NCI-H2029 treated with DMSO at 0.1 percent for 48 hours (cell line): ENCODE measurements at places on chromosomes 13 and 19.

GRCh38 chr19:40507892-40508291 is 41.1 kb downstream of the SPTBN4 start:
- DNase-seq: no peak

- DNase-seq: no peak
Measured at GRCh38 chr19:15846923-15847322, 31.5 kb upstream of the OR10H1 start.

DNA sequence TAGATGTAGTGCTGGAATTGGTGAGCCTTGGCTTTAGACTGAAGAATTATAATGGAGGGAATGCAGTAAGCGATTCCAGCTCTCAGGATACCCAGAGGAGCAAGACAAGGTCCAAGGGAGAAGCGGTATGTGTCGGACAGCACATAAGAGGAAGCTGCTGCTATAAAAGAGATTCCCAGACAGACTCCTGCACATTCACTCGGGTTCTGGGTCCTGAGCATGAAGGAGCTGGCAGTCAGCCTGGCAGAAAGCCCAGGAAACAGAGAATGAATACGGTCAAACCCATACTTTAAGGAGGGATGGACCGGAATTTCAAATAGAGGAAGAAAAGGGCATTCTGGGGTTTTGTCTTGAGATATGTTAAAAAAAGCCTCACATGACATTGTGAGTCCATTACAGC is 308.3 kb downstream of the DNAJC15 start:
- no peak for DNase-seq

DNA sequence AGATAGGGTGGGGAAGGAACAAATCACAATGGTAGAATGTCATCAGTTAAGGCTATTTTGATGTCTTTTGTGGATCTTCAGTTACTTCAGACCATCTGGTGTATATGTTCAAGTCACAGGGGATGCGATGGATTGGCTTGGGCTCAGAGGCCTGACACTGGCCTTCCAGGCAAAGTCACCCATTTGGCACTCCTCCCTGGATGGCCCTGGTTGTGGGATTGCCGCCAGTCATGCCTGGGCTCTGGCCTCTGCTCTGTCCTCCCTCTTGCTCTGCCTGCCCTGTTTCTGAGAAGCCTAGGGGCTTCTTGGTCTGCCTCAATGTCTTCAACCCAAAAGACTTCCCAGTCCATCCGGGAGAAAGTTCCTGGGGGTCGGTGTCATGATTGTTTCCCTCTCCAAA is 50.2 kb downstream of the ZNF146 start:
- DNase-seq: no peak

DNA sequence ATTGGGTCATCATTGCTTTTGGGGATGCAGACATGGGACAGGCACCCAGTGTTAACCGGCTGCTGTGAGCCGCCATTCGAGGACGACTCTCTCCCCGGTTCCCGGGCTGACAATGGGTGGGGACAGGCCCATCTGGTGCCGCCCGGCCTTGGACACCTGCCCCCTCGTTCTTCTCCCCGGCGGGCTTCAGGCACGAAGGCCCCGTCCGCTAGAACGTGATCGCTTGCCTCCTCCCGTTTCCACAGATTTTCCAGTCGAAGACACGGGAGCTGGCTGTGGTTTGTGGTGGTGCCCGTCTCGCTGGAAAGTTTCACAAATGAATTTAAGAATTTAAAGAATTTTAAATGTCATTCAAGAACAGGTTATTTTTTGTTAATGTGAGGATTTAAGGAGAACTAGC is 2.0 kb downstream of the PALM start:
- DNase-seq: no peak

GRCh38 chr19:10624585-10624984 is 768 bp upstream of the SLC44A2 start:
- DNase-seq: no peak

GRCh38 chr19:7839476-7839875 is 9.5 kb downstream of the EVI5L start:
- DNase-seq: no peak

GRCh38 chr13:97720896-97721295 is 232.6 kb upstream of the IPO5 start:
- DNase-seq: no peak

GRCh38 chr19:12838182-12838885 is at the start of gene MAST1:
MAST1 (plus strand) TSS chr19:12838515; CDS start chr19:12838573, 58 bp downstream.
- no peak for DNase-seq

- no peak for DNase-seq
Measured at GRCh38 chr13:30963791-30964190, 31.3 kb downstream of the TEX26 start.

DNA sequence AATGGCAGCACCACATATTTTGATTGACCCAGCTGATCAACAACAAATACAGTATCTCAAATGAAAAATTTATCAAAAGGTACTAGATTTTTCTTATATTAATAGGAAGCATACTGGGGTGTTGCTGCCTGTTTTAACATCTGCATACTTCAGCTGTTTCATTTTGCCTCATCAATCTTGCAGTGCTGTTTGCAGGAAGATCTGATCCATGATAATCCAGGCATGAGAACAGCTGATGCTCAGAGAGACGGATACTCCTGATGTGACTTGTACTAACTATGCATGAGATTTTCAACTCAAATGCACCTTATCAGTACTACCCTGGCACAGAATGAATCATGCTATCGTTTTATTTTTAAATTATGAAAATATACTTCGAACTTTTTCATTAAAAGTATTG is 2136.8 kb downstream of the PCDH9 start:
- DNase-seq: no peak

DNA sequence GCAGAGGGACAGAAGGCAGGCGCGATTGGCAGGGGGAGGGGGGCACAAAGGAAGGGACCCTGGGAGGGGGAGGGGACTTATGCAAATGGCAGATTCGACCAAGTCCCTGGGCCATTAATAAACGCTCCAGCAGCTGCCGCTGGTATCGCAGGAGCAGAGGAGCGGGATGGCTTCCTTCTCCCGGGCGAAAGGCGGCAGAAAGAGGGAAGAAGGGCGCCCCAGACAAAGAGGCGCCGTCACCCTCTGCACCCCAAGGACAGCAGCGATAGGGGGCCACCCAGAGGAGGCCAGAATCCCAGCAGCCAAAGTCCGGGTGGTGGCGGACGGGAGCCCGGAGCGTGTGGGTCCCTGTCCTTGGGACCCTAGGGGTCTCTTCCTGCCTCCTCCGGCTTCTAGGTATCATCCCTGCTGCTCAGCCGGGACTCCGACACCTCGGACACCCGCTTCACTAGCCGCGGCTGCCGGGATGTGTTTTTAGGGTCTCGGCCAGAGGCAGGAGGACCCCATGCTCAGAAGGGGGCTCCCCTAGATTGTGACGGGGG is 1.9 kb downstream of the PTPRS start:
- DNase-seq: no peak

DNA sequence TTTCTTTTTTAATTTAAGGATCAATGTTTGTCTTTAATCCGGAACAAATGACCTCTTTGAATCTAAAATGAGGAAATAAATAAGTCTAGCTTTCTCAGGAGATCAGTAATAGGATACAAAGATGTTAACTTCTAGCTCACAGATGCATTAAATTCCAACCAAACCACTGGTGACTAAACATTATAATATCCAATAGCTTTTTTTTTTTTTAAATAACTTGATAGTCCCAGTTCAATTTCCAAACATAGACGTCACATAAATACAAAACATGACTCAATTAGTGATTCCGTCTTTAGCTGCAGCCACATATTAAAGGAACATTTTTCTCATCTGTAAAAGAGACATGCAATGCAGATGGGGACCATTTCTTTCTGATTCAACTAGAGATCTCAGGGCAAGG is 390.5 kb upstream of the PCDH9 start:
- no peak for DNase-seq

GRCh38 chr19:9474975-9475374 is 23.4 kb downstream of the ZNF560 start:
- no peak for DNase-seq

GRCh38 chr13:31951215-31951678 is 80.3 kb upstream of the FRY start:
- no peak for DNase-seq

DNA sequence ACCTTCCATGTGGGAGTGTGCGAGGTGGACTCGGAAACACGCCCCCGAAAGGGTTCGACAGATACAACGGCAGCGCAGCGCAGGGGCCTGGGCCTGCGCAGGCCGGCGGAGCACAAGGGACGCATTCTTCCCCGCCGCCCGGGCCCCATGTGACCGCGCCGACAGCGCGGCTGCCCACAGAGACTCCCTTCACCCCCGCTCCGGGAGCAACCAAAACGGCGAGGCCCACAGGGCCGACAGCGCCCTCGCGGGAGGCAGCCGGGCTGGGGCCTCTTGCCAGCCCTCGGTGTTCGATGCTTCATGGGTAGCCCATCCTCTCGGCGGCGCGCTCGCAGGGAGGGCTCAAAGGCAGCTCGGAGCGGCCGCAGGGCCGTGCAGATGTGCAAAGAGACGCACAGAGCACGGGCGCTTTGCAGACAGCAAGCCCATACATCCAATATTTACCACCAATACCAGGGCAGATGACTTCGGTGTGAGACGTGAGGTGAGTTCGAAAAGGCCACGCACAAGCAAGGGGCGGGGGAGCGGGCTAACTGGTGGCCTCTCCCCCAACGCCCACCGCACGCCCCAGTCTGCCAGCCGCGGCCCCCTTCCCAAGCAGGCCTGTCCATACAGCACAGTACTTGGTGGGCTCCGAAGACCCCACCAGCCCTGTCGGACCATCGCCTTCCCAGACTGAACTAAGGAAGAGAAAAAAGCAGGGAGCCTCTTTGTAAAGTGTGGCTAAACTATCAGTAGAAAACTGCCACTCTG is 89.9 kb downstream of the CRYL1 start:
- DNase-seq: no peak

GRCh38 chr13:24860770-24861169 is 96.8 kb downstream of the RNF17 start:
- DNase-seq: no peak

DNA sequence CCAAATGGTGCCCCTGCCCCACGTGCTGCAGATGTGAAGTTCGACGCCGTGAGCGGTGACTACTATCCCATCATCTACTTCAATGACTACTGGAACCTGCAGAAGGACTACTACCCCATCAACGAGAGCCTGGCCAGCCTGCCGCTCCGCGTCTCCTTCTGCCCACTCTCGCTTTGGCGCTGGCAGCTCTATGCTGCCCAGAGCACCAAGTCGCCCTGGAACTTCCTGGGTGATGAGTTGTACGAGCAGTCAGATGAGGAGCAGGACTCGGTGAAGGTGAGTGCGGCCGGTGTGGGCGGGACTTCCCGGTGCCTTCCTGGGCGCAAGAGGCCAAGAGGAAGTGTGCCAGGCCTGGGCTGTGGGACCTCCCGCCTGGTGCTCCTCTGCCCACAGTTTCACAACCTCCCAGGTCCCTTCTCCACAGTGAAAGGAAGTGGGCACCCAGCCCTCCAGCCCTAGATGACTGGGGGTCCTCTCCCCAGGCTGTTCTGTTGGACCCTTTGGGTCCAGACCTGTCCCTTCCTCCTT is 14.1 kb upstream of the RELB start:
- no peak for DNase-seq

GRCh38 chr13:71663431-71663830 is 203.6 kb downstream of the DACH1 start:
- DNase-seq: no peak

- no peak for DNase-seq
Measured at GRCh38 chr13:40447857-40448256, 218.6 kb downstream of the FOXO1 start.

GRCh38 chr13:41554626-41555386 is 97.5 kb downstream of the RGCC start:
- DNase-seq: no peak

- no peak for DNase-seq
Measured at GRCh38 chr19:45258862-45259261, 7.8 kb downstream of the MARK4 start.

- DNase-seq: no peak
Measured at GRCh38 chr13:32977321-32977720, 38.9 kb upstream of the KL start.

DNA sequence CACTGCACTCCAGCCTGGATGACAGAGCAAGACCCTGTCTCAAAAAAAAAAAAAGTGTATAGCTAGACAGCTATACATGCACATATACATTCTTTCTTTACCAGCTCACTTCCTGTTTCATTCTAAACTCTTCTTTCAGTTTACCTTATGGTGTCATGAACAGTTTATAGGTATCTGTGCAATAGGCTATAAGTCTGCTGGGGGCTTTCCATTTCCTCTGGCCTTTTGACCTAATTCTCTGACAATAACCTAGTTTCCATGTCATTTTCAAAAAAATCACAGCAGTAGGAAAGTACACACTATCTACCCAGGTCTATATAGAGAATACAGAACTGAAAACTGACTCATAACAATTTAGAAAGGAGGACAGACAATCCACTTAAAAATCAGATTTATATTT is 24.4 kb upstream of the URAD start:
- no peak for DNase-seq

DNA sequence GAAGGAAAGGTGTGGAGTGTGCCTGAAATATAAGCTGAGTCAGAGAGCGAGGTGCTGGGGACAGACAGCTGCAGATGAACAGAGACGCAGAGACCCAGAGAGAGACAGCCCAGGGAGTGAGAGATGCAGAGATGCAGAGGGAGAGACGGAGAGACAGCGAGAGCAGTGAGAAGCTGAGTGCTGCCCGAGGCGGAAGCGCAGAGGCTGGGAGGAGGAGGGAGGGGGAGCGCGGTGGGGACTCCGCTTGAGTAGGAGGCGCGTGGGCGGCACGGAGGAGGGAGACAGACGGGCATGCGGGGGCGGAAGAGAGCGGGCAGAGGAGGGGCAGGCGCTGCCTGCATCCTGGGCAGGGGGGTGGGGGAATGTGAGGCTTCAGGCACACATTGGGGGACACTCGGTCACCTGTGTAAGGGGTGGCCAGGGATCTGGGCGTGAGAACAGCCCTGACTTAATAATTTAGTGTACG is 25.7 kb downstream of the SLC8A2 start:
- DNase-seq: peak; percentile 16

DNA sequence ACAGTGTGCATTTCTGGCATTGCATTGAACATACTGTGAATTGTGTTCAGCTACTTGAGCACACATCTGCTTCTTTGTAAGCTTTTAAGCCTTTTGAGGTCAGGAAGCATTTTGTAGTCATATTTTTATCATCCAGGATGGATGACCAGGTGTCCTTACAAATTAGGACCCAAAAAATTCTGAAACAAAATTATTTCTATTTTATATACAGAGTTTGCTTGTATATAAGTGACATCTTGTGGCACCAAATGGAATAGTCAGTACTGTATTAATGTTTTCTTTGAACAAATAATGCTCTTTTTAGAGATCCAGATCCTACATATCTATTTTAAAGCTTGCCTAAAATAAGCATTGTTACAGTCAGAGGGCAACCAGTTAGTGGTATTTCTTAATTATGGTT is 9.5 kb upstream of the SUPT20H start:
- DNase-seq: no peak
